ENCODE measurements at places on chromosomes 5 and 9.

DNA sequence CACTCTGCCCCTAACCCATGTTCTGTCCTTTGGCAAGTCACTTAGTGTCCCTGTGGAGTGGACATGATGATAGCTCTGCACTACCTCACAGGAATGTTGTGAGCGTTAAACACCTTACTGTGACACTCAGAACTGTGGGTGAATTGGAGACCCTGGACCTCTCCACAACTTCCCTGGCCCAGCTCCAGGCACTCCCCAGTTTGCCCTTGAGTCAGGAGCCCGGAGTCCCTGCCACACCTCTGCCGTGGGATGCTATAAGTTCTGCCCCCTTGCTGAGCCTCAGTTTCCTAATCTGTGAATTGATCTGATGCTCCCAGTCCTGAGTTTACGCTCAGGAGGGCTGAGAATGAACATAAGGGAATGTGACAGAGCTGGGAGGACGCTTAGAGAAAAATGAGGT is 34.4 kb downstream of the GSN start:
- no peak for DNase-seq

- DNase-seq: no peak
These were observed 7.5 kb downstream of the ADAMTS13 start for GRCh38 chr9:133429641-133430161.

DNA sequence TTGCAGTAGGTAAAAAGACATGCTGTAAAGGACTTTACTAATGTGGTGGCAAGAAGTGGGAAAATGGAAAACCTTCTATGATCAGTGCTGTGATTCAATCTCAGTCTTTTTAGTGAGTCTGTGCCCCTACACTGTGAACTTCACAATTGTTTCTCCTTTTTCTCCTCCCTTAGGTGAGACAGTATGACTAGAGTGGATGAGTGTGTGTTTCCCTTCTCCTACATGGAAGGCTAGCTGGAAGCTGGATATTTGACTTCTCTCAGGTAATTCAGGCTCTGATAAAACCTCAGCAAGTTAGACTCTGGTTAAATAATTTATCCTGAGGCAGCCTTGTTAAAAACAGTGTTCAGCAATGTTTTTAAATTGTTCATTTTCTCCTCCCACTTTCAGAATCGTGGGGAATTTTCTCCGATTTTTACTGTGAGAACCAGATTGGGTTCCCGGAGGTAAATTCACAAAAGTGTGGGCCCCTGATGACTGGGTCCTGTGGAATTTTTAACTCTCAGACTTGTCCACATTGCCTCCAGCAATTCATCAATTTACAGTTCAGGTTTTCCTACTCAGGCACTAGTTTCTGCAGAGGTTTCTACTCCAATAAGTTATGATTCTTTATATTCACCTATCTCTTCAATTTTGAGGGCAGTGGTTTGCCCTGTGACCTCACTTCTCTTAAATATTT is 149.1 kb upstream of the PIK3R1 start:
- no peak for DNase-seq

- no peak for DNase-seq
These were observed 159.5 kb upstream of the IL12B start for GRCh38 chr5:159489779-159490178.

DNA sequence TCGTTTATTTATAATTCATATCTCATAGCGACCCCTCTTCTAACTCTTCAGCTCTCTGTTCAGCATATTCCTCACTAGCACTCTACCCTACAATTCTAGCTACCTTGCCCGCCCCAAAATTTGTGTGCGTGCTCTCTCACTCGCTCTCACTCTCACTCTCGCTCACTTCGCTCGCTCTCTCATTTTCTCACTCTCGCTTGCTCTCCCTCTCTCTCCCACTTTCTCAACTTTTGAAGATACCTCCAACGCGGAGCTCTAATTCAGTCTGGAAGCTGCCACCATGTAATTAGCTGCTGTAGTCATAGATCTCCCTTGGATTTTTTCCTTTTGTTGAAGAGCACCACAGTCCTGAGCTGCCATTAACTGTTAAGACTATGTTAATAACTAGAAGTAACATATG is 30.4 kb downstream of the GPR21 start:
- DNase-seq: no peak

DNA sequence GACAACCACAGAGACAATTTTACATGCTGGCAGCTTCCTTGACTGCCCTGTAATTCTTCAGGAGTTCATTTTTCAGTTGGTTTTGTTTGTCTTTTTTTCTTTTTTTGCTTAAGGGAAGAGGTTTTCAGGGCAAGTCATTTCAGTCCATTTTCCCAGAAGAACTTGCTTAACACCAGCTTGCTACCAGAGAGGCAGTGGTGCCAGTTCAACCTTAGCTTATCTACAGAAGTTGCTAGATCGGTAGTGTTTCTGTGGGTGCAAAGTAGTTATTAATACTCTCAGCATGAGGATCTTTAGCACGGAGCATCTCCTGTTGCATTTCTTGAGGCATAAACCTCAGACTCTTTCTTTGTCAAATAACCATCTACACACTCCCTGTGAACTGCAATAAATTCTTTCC is 1.1 kb downstream of the SPEF2 start:
- no peak for DNase-seq

DNA sequence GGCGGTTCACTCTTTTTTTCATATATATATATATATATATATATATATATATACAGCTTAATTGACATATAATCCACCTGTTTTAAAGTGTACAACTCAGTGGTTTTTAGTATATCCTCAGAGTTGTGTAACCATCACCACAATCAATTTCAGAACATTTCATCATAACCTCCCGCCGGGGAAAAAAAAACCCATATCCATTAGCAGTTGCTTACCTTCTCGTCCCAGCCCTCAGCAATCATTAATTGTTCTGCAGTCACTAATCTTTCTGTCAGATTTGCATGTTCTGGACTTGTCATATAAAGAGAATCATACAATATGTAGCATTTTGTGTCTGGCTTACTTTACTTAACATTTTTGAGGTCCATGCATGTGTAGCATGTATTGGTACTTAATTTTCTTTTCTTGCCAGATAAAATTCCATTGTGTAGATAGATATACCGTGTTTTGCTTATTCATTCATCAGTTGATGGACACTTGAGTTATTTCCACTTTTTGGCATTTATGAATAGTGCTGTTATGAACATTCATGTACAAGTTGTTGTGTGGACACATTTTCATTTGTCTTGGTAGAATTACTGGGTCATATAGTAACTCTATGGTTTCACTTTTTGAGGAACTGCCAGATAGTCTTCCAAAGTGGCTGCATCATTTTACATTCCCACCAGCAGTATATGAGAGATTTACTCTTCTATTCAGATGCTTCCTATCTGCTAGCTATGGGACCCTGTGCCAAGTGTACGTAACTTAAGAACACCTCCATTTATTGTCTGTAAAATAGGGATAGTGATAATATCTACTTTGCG is 3.5 kb upstream of the RNF145 start:
- DNase-seq: no peak

- DNase-seq: no peak
These were observed 6.0 kb upstream of the PIP5K1B start for GRCh38 chr9:68698943-68699509.

DNA sequence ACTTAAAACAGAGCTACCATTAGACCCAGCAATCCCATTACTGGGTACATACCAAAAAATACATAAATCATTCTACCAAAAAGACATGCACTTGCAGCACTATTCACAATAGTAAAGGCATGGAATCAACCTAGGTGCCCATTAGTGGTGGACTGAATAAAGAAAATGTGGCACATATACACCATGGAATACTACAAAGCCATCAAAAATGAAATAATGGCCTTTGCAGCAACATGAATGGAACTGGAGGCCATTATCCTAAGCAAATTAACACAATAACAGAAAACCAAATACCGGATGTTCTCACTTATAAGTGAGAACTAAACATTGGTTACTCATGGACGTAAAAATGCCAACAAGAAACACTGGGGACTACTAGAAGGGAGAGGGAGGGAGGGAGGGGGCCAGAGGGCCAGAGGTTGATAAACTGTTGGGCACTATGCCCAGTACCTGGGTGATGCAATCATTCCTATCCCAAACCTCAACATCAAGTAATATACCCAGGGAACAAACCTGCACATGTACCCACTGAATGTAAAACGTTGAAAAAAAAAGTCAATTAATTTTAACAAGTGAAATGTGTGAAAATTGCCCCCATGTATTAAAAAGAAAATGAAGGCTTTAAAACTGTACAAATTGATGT is 24.5 kb upstream of the GPR150 start:
- no peak for DNase-seq

DNA sequence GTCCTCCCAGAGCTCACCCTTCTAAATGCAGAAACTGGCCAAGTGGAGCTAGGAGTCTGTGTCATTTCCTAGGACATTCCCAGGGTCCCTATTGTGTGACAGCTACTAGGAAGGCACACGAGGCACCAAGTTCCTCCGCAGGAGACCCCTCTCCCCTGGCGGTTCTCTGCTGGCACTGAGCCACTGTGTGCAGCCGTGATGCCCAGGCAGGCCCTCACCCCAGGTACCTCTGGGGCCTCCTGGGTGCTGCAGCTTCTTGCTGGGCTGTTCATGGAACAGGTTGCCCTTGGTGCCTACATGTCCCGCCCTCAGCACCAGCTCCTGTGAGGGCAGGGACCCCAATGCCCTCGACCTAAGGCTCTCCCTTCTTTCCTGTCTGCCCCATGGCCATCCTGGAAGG is 23.1 kb downstream of the MED10 start:
- DNase-seq: no peak

GRCh38 chr5:7754997-7755596 is 95.8 kb downstream of the CFAP90 start:
- DNase-seq: peak; percentile 55

- no peak for DNase-seq
These were observed 105.1 kb upstream of the TNPO1 start for GRCh38 chr5:72711351-72711750.

GRCh38 chr9:129888293-129889121 is 53.2 kb downstream of the USP20 start:
- DNase-seq: peak; percentile 97

- DNase-seq: peak; percentile 23
These were observed 984 bp downstream of the STXBP1 start for GRCh38 chr9:127612939-127613582.

GRCh38 chr9:127058011-127058644 is 64.3 kb downstream of the ANGPTL2 start:
- no peak for DNase-seq

DNA sequence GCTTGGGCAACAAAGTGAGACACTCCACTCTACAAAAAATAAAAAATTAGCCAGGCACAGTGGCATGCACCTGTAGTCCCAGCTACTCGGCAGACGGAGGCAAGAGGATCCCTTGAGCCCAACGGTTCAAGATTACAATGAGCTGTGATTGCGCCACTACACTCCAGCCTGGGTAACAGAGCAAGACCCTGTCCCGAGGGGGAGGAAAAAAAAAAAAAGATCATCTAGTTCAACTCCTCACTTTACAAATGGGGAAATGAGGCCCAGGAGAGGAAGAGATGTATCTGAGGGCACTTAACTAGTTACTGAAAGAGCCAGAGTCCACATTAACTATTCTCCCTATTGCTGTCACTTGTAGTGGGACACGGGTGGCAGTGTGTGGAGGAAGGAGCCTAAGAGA is 13.8 kb downstream of the PDCL start:
- DNase-seq: no peak

GRCh38 chr5:111552896-111553295 is 40.6 kb upstream of the STARD4 start:
- no peak for DNase-seq

GRCh38 chr5:97998941-97999340 is 774.5 kb upstream of the RGMB start:
- DNase-seq: no peak

- peak; percentile 98 for DNase-seq
These were observed at the start of gene ZBTB43 for GRCh38 chr9:126804696-126805553. Gene ZBTB43, plus strand, starts transcription at chr9:126805040. Its CDS starts 27,470 bp downstream, at chr9:126832510.

GRCh38 chr5:116814626-116815385 is 240.2 kb upstream of the SEMA6A start:
- DNase-seq: no peak

GRCh38 chr9:125889112-125889475 is 141.9 kb downstream of the PBX3 start:
- DNase-seq: no peak

- DNase-seq: no peak
These were observed 25.1 kb downstream of the ERGIC1 start for GRCh38 chr5:172858990-172859811.

GRCh38 chr9:5500441-5501235 is 9.7 kb upstream of the PDCD1LG2 start:
- no peak for DNase-seq

- no peak for DNase-seq
These were observed 107.5 kb upstream of the MVB12B start for GRCh38 chr9:126219166-126219565.

- DNase-seq: no peak
These were observed 32.8 kb upstream of the ADCY2 start for GRCh38 chr5:7363067-7363677.

- no peak for DNase-seq
These were observed 81.0 kb downstream of the ESM1 start for GRCh38 chr5:54904425-54904824.

- no peak for DNase-seq
These were observed 253.8 kb downstream of the CRB2 start for GRCh38 chr9:123609844-123610243.

DNA sequence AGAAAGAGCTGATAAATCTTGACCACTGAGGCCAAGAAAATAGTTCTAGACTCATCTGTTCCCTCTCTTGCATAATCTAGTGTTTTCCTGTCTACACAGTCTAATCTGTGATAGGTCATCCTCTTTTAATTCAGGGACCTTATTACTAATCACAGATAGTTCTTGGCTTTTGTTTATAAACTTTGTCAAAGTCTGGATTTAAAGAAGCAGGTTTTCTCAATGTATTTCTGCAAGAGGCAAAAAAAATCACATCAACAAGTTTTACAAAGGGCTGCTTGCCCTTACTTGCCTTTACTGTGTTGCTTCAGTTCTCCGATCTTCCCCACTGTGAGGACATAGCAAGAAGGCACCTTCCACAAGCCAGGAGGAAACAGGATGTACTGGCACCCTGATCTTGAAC is 43.9 kb upstream of the MTAP start:
- DNase-seq: no peak

DNA sequence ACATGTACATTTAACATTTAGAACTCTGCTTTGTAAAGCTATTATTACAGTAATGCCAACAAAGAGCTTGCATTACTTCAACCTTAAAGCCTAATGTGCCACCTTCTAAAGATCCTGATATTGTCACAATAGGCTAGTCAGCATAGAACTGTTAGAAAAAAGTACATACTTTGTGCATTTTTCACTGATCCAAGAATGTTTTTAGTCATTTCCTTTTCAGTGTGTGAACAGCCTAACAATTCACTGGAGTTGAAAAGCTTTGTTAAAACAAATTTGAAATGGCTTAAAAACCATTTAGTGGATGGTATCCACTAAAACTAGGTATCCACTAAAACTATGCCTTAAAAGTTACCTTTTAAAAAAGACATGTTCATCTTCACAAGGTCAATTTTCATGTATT is 4.5 kb downstream of the RPS6 start:
- no peak for DNase-seq

DNA sequence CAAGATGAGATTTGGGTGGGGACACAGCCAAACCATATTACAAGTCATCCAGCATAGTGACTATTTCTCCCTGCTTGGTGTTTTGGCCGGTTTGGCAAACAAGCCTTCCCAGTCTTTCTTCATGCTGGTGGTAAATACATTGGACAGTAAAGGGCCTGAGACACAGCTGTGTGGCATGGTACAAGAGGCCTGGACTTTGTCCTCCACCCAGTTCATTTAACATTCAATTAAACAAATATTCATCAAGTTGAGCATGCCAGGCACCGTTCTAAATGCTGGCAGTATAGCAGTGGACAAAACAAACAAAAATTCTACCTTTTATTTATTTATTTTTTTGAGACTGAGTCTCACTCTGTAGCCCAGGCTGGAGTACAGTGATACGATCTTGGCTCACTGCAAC is 62.7 kb upstream of the SLC28A3 start:
- no peak for DNase-seq

- DNase-seq: no peak
These were observed 30.0 kb downstream of the RNF130 start for GRCh38 chr5:180041301-180042274.

All from stimulated activated CD4-positive, alpha-beta T cell treated with anti-CD3 and anti-CD28 coated beads, Interleukin-1b, Interleukin-23, amount 100 ng/mL, for 48 hours (primary cell).